ENCODE measurements at places on chromosomes 6 and 20. TPM values are rescaled to one million over a fixed set of nuclear protein-coding genes. Genes with fewer than 3 reads are reported as not detected.
A peak's percentile ranks its signal among the peaks of the same experiment; 100 is the strongest.

The BACH2 gene
- total RNA-seq, result 4.7 TPM

The TEAD3 gene
- total RNA-seq, result 107 TPM

The SLC22A16 gene
- 10.8 TPM for total RNA-seq

The AGPAT4 gene
- 2.9 TPM for total RNA-seq

The B3GALT4 gene
- 14.6 TPM for total RNA-seq

The FERMT1 gene
- 7.6 TPM for total RNA-seq

The TNFRSF6B gene
- total RNA-seq, result 4.1 TPM

- peak overlapping the region; percentile 82 for H3K27ac ChIP-seq
- H3K4me3 ChIP-seq, result no peak overlapping the region
- DNase-seq, result no peak
- no peaks in the 10 kb centered on the region for H3K36me3 ChIP-seq
Observed at GRCh38 chr6:152248980-152249379, 388.2 kb downstream of the SYNE1 start.

DNA sequence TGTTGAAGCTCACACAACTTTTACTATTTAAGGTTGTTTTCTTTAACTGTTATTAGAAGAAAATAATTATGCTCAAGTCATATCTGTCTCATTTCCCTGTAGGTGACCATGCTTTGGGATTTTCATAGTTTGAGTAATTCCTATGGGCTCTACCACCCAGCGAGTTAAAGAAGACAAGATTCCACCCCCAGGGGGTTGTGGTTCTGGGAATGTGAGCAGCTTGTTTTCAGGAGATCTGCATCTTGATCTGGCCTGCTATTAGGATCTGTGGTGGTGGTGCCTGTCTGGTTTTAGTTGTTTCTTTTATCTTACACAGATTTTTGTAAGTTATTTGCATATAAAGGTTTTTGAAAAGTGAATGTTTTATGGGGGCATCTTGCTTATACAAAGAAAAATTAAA lies 20.2 kb upstream of the REV3L start:
- H3K27me3 ChIP-seq, result no peaks in the 10 kb centered on the region
- no peaks in the 10 kb centered on the region for H3K36me3 ChIP-seq
- DNase-seq, result no peak
- peaks cover 6% of the 10 kb centered on the region for H3K4me1 ChIP-seq
- no peak overlapping the region for H3K4me3 ChIP-seq
- H3K27ac ChIP-seq, result peak overlapping the region; percentile 55

DNA sequence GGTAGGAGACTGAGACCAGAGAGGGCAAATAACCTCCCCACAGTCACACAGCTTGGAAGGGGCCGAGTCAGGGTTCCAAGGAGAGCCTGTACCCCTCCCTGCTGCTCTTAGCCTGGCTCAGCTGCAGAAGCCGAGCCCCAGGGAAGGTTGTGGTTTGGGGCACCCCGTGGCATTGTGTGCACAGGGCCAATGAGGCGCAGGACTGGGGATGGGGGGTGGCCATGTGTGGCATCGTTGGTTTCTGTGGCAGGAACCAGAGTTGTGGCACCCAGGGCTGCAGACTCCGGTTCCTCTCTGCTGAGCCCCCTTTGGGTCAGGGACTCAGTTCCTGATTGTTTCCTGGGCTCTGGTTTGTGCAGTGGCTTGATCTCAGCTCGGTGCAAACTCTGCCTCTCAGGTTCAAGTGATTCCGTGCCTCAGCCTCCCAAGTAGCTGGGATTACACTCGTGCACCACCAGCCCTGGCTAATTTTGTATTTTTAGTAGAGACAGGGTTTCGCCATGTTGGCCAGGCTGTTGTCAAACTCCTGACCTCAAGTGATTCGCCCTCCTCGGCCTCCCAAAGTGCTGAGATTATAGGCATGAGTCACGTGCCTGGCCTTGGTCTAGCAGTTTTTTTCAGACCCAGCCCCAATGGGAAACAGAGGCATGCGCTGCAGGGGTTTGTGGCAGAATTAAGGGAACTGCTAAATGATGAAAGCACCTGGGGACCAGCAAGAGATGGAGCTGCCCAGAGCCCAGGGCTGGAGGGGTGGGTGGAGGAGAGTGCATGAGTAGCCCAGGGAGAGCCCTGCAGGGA lies 221.0 kb upstream of the SULF2 start:
- H3K27me3 ChIP-seq, result no peaks in the 10 kb centered on the region
- no peak overlapping the region for H3K27ac ChIP-seq
- no peaks in the 10 kb centered on the region for H3K4me1 ChIP-seq
- DNase-seq, result no peak
- H3K36me3 ChIP-seq, result no peaks in the 10 kb centered on the region

DNA sequence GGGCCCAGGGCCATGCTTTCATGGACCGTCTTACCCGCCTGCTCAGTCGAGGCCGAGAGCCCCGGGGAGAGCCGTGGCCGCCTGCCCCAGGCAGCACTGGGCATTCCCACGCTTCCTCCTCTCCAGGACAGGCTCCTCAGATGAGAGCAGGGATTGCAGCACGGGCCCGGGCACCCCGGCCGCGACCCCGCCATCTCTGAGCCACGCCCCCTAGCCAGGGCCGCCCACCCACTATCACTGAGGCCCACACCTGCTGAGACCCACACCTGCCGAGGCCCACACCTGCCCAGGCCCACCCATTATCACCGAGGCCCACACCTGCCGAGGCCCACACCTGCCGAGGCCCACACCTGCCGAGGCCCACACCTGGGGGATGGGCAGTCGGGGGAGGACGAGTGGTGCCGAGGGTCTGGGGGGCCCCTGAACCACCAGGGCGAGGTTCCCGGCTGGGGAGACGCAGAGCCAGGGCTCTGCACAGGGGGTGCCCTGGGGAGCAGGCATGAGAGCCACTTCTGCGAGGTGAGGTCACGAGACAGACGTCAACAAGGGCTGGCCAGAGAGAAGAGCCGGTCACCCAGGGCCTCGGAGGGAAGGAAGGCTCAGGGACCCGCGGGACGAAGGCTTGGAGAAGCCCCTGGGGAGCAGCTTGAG lies 235.6 kb downstream of the ERMARD start:
- DNase-seq, result no peak
- H3K4me1 ChIP-seq, result no peaks in the 10 kb centered on the region
- no peaks in the 10 kb centered on the region for H3K36me3 ChIP-seq

- no peak overlapping the region for H3K27ac ChIP-seq
- no peaks in the 10 kb centered on the region for H3K36me3 ChIP-seq
- no peaks in the 10 kb centered on the region for H3K27me3 ChIP-seq
- DNase-seq, result no peak
Observed at GRCh38 chr20:46987001-46987400, 92.4 kb downstream of the EYA2 start.

DNA sequence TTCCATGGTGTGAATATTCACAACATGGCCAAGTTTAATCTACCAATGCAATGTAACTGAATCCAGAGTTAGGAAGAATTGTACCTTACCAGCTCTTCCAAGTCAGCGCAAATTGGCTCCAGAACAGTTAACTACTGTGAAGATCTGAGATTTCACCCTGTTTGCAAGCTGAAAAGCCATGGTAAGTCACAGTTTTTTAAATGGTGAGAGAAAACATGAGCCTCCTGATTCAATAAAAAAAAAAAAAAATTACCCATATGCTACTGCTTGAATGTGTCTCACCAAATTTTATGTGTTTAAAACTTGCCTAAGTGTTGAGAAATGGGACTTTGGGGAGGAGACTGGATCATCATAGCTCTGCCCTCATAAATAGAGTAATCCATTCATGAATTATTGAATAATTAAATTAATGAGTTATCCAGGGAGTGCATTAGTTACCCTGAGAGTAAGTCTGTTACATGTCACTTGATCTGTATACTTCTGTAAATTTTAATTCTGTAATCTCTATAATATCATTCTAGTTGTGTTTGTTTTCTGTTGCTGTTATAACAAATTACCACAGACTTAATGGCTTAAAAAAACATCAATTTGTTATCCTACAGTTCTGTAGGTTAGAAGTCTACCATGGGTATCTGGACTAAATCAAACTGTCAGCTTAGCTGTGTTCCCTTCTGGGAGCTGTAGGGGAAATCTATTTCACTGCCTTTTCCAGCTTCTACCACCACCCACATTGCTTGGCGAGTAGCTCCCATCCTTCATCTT lies 1355.9 kb downstream of the GRIK2 start:
- no peak overlapping the region for H3K4me3 ChIP-seq
- DNase-seq, result no peak
- no peaks in the 10 kb centered on the region for H3K36me3 ChIP-seq

DNA sequence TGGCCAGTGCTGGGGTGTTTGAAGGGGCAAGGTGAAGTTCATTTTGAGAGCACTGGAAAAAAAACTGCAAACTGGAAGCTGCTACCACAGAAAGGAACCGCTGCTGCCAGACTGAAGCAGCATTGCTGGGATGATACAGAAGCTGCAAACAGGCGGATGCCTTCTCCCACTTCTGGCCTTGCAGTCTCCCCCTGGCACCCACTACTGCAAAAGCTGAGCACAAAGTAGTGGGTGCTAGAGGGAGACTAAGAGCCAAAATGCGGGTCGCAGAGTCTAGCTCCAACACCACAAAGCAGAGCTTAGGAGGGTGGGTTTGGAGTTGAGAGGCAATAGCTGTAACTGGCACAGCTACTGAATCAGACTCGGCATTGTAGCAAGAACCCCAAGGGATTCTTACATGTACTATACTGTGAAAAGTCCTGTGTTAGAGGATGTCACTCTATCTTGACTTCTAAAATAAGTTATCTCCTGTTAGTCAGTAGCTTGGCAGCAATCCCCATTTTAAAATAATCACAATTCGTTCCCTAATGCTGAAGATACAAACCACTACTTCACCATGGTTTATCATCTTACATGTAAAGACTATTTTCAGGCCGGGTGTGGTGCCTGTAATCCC lies 44.0 kb upstream of the COL21A1 start:
- H3K4me1 ChIP-seq, result no peaks in the 10 kb centered on the region
- no peak overlapping the region for H3K27ac ChIP-seq
- H3K4me3 ChIP-seq, result no peak overlapping the region

Measured in uterus (tissue), 4 donors.